Right renal cortex interstitium (tissue), 3 donors: ENCODE measurements at places on chromosomes 3 and 15. TPM values are rescaled to one million over a fixed set of nuclear protein-coding genes. Genes with fewer than 3 reads are reported as not detected.

The TMC3 gene
- polyA plus RNA-seq = 0.10 TPM

The NRG4 gene
- polyA plus RNA-seq = 4.5 TPM

The SCG5 gene
- polyA plus RNA-seq = 27.6 TPM

The CYP8B1 gene
- 0.87 TPM for polyA plus RNA-seq
